ENCODE measurements at places on chromosomes 12 and 14. TPM values are rescaled to one million over a fixed set of nuclear protein-coding genes. Genes with fewer than 3 reads are reported as not detected.

The PRPF40B gene
- 13.9 TPM for total RNA-seq

The VWF gene
- total RNA-seq: 0.31 TPM

The KRT71 gene
- not detected for total RNA-seq

The CIT gene
- total RNA-seq: 25.2 TPM

The ATG2B gene
- 9.3 TPM for total RNA-seq

The GALNT9 gene
- 11.5 TPM for total RNA-seq

The LHX5 gene
- not detected for total RNA-seq

The HHIPL1 gene
- not detected for total RNA-seq

Measured in A172 (cell line).